Breast epithelium (tissue), 4 donors: ENCODE measurements at places on chromosomes 1 and 21. TPM values are rescaled to one million over a fixed set of nuclear protein-coding genes. Genes with fewer than 3 reads are reported as not detected.

The ZBED6 gene
- total RNA-seq, result 22.7 TPM

The F13B gene
- total RNA-seq, result not detected

The TRIM45 gene
- 1.1 TPM for total RNA-seq

DNA sequence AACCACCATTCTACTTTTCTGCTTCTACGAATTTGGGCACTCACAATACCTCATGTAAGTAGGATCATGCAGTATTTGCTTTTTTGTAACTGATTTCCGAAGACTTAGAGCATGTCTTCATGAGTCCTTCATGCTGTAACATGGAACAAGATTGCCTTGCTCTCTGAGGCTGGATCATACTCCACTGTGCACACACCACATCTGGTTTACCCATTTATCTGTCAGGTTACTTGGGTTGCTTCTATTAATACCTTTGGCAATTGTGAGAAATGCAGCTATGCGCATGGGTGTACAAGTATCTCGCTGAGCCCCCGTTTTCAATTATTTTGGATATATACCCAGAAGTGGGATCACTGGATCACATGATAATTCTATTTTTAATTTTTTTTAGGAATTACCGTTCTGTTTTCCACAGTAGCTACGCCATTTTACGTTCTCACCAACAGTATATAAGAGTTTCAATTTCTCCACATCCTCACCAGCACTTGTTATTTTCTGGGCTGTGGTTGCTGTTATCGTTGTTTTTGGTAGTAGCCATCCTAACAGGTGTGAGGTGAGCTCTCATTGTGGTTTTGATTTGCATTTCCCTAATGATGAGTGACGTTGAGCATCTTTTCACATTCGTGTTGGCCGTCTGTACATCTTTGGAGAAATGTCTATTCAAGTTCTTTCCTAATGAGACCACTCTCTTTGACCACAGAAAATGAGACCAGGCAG lies 10.7 kb upstream of the SLC2A5 start:
- H3K4me3 ChIP-seq, result no peak overlapping the region
- no peak for DNase-seq
- H3K27me3 ChIP-seq, result no peaks in the 10 kb centered on the region
- no peaks in the 10 kb centered on the region for H3K36me3 ChIP-seq
- H3K27ac ChIP-seq, result no peak overlapping the region

DNA sequence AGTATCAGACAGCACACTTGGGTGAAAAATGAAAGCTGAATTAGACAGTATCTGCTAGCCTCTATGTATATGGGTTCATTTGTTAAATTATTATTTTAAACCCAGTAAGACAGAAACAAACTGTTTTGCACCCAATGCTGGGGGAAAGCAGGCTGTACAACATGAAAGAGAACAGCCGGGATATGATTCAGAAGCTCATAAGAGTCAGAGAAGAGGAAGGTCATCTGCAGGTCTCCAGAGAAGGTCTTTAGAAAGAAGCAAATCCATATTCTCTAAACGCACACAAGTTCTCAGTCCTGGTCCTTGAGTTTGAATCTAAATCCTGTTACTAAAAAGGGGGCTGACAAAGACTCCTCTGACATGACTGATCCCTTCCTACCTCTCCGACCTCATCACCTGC lies 155.1 kb downstream of the SIPA1L2 start:
- DNase-seq, result no peak
- no peaks in the 10 kb centered on the region for H3K36me3 ChIP-seq
- H3K27me3 ChIP-seq, result no peaks in the 10 kb centered on the region
- H3K27ac ChIP-seq, result no peak overlapping the region
